ENCODE measurements at places on chromosomes 7 and 10. TPM values are rescaled to one million over a fixed set of nuclear protein-coding genes. Genes with fewer than 3 reads are reported as not detected.

ATOH7 gene
- total RNA-seq, result not detected

WASHC2C gene
- total RNA-seq, result 30.2 TPM

RADIL gene
- total RNA-seq, result 3.9 TPM

SYT15B gene
- total RNA-seq, result 0.62 TPM

LRMDA gene
- total RNA-seq, result 22.3 TPM

POLR2J2 gene
- total RNA-seq, result 4.6 TPM

DNA sequence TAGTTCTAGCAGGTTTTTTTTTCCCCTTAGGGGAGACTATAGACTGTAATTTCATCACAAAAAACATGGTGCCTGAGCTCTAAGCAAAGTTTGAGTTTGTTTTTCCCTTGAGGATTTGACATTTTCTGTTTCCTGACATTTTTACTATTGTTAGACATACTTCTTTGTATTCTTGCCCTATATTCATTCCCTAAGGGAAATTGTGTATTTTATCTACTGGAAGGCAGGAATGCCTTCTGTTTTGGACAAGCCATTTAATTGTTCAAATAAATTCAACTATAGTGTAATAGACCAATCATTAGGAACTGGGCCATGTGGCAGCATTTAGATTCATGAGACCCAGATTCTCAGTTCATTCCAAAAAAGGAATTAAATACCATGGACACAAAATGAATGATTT lies 335.0 kb downstream of the EXOC4 start:
- DNase-seq, result no peak

DNA sequence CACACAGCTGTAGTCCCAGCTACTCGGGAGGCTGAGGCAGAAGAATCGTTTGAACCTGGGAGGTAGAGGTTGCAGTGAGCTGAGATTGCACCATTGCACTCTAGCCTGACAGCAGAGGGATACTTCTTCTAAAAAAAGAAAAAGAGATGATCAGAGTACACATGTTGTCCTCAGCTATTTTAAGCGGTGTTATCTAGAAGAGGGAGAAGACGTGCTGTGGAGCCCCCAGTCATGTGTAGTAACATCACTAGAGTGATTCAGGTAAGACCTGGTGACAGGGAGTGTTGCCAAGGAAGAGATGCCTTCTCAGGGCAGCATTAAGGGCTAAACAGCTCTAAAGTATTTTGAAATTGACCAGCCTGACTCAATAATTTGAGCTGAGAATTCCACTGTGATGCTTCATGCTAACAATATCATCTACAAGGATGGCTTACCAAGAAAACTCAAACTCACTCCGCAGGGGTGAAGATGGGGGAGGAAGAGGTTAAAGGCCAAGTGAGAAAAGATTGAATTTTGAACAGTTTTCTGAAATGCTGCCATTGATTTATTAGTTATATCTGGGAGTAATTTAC lies 97.4 kb downstream of the KLF6 start:
- DNase-seq, result no peak

DNA sequence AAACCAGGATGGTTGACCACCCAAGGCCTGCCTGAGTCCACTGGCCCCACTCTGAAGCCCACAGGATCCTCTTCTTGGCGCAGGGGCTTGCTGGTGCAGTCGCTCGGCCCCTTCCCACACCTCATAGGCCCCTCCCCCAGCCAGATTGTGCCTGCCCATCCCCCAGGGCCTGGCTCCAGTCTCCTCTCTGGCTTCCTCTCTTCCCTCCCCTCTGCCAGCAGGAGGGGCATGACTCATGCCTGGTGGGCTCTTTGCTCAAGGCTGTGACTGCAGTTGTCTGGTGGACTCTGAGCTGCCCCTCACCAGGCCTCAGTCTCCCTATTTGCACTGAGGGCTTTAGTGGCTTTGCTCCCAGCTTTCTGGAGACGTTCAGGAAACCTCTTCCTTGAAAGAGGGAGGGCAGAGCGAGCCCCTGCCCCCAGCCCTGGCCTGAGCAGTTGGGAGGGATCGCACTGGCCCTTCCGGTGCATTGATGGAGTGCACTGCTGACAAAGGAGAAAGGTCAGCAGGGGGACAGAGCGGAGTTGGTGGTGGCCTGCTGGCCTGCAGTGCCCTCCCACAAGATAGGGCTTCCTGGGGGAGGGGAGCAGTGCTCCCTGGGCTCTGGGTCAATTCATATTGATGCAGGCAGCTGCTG lies 60.7 kb downstream of the ZMIZ1 start:
- DNase-seq, result no peak

DNA sequence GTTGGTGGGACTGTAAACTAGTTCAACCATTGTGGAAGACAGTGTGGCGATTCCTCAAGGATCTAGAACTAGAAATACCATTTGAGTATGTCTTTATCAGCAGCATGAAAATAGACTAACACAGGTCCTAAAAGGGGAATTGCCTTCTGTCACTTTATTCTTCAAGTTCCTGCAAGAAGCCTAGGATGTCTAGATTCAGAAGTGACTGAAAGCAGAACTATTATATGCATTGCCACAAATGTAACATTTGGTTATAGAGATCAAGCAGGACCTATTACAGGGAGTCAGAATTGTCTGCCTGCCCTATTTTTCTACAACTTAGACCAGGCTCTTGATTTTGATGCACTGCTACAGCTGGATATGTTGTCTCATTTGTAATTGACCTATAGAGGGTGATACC lies 364.7 kb downstream of the SORCS1 start:
- no peak for DNase-seq

GRCh38 chr7:42674541-42674940 lies 237.3 kb downstream of the C7orf25 start:
- no peak for DNase-seq

GRCh38 chr10:70672165-70673042 lies at the start of gene ADAMTS14:
Gene ADAMTS14, plus strand, starts transcription at chr10:70672506. Its CDS starts 297 bp downstream, at chr10:70672803.
- DNase-seq, result peak; percentile 67

- DNase-seq, result no peak
Measured at GRCh38 chr10:35979116-35979515, 337.0 kb upstream of the FZD8 start.

GRCh38 chr10:7409732-7410168 lies 1.1 kb downstream of the SFMBT2 start:
- no peak for DNase-seq

GRCh38 chr7:128191136-128191844 lies 49.8 kb upstream of the LEP start:
- no peak for DNase-seq

- no peak for DNase-seq
Measured at GRCh38 chr7:101521430-101521925, 107.6 kb downstream of the MYL10 start.

DNA sequence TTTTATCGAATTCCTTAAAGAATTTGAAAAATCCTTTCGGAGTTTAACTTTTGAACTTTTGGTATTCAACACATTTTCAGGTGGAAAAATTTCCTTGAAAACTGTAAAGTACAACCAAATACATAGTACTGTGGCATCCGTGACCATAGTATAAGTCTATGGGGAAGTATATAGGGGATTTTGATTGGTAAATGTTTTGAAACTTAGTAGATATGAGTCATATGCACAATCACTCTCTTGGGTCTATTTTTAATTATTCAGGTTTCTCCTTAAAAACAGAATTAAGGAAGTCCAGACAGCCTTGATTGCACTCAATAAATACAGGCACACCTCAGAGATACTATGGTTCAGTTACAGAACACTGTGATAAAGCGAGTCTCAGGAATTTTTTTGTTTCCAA lies 64.2 kb downstream of the AVL9 start:
- no peak for DNase-seq

GRCh38 chr10:132460691-132461090 lies 63.7 kb downstream of the PWWP2B start:
- DNase-seq, result peak; percentile 26
